ENCODE measurements at places on chromosomes 11 and 22.

DNA sequence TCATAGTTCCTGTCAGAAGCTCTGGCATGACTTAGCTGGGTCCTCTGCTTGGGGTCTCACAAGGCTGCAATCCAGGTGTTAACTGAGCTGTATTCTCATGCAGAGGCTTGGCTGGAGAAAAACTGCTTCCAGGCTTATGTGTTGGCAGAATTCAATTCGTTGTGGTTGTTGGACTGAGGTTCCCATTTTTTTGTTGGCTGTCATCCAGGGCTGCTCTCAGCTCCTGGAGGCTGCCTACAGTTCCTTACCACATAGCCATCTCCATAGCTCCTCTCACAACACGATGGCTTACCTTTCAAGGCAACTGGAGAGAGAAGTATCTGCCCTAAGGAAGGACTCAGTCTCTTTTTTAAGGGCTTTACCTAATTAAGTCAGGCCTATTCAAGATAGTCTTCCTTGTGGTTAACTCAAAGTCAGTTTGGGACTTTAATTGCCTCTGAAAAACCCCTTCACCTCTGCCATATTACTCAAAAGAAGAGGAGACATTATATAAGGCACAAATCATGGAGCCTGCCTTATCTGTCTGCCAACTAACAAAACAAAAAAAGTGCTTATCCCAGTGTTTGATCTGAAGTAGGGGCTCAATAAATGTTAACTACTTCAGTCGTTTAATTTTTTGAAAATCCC lies 35.2 kb downstream of the OR2AG2 start:
- DNase-seq: peak; percentile 29

DNA sequence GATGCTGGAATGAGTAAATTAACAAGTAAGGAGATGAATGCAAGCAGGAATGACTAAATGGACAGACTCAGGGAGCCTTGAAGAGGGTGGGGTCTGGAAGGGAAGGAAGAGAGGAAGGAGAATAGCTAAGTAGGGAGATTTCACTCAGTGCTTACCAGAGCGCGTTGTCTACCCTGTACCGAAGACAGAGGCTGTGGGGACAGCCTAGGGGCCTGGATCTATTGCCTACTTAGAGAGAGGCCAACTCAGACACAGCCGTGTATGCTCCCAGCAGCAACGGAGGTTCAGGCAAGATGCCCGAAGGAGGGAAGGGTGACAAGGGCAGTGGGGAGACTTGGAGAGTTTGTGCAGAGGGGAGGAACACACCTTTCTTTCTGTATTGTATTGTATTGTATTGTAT lies at the start of gene FOLR2:
Gene FOLR2, plus strand, starts transcription at position 157 of the 400 bp plus-strand sequence. CDS start 1,791 bp downstream, outside the sequence.
- no peak for DNase-seq

- DNase-seq: no peak
Measured at GRCh38 chr22:50447576-50448551, 27.0 kb downstream of the SBF1 start.

GRCh38 chr22:42180349-42180842 lies 49.8 kb upstream of the CYP2D6 start:
- peak; percentile 24 for DNase-seq

DNA sequence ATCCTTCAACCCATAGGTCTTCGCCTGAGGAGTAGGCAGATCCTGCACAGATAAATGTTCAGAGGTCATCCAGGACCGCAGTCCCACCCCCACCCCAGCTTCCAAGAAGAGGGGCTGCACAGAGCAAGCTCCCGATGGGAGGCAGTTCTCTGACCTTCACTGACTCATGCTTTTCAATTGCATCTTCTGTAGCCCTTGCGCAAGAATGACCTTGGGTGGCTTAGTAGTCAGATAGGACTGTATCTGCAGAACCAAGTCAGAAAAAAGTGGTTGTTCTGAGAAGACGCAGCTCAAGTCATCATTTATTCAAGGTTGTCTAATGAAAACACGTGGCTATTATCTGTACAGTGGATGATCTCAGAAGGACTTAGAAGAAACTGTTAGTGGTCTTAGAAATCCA lies 16.4 kb upstream of the GRAMD1B start:
- DNase-seq: no peak

- DNase-seq: peak; percentile 23
Measured at GRCh38 chr11:104163100-104164027, 583 bp downstream of the PDGFD start.

DNA sequence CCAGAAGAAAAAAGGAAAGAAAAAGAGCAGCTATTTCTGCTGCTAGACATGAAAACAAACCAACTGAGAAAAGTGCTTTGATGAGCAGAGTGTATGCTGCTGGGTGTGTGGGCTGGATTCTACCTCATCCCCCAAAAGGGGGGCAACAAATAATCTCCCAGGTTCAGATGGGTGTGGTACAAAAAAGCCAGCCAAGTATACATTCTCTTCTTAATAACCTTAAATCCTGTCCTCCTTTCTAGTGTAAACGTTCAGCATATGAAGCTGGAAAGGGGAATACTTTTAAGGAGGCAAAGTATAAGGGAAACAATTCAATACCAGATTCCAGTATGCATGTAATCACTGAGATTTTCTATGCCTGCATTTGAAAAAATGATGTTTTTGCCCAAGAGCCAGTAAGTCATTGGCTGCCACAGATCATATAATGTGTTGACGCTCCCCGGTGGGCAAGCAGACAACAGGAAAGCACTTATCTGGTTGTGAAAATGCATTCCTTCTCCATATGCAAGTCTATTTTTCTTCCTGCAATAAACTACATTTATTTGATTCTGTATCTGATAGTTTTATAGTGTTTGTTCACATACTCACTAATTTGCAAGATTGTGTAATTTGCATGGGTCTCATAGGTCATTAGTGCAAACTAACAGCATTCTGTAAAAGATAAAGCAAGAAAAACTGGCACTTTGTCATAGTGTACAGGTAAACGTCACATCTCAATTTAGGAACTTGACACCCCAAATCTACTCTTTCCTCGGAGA lies 201.1 kb downstream of the CADM1 start:
- no peak for DNase-seq

DNA sequence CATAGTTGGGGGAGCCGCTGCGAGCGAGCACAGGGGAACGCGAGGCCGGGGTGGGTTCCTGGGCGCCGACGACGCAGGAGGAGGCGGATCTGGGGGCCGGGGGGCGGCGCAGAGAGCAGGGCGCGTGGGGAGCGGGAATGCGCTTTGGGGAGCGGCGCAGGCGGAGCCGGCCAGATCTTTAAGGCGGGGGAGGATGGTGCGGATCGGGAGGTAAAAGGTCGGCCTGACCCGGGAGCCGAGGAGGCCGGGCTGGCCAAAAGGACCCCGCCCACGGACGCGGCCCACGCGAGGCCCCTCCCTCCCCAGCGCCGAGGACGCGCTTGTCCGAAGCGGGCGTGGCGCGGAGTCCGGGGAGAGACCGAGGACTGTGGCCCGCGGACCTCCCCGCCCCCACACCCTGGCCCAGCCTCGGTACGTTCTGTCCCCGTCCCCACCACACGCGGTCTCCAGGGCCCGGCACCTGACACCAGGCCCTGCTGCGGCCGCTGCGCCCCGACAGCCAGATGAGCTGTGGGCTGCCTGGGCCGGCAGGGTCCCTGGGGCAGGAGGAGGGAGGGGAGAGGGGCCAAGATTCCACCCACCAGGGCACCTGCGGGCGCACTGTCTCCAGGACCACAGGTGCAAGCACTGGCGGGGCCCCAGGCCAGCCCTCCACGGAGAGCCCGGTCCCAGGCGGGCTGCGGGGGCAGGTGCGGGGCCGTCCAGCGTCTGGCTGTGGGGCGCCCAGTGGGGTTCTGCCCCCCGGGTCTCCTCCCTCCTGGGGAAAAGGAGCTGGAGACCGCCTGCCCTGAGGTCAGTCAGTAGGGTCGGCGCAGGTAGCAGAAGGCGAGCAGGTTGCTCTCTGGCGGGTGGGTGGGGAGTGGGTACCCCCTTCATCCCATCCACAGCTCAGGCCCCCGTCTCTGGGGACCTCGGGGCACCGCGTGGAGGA lies 10.9 kb downstream of the PIM3 start:
- no peak for DNase-seq

DNA sequence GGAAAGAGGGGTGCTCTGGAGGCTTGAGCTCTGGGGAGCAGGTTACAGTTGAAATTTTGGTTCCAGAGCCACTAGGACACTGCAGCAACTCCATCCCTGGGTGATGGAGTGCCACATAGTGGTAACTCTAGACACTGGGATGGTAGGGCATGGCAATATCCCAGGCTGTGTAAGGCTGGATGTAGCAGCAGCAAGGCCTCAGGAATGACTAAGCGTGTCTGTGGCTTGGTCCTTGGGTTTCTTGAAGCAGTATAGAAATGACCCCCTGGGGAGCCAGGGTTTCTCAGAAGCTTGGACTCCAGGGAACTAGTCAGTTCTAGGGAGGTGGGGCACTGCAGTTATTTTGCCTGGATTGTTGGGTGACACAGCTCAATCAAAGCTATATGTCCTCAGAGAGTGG lies 8.1 kb downstream of the MS4A4A start:
- no peak for DNase-seq

DNA sequence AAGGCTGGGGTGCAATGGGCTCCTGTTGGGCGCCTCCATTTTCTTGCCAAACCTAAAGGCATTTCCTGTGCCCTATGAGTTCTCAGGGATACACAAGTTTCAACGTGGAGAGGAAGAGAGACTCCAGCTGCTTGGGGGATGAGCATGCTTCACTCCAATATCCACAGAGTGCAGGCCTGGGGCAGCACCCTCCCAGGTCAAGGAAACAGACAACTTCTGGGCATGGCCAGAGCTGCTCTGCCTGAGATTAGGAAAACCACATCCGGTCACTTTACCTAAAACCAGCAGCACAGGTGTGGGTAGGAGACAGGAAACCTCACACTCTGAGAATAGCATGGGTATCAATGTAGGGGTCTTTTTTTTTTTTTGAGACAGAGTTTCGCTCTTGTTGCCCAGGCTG lies 28.7 kb downstream of the TMEM184B start:
- no peak for DNase-seq
